ENCODE measurements at places on chromosomes 7 and 10.

DNA sequence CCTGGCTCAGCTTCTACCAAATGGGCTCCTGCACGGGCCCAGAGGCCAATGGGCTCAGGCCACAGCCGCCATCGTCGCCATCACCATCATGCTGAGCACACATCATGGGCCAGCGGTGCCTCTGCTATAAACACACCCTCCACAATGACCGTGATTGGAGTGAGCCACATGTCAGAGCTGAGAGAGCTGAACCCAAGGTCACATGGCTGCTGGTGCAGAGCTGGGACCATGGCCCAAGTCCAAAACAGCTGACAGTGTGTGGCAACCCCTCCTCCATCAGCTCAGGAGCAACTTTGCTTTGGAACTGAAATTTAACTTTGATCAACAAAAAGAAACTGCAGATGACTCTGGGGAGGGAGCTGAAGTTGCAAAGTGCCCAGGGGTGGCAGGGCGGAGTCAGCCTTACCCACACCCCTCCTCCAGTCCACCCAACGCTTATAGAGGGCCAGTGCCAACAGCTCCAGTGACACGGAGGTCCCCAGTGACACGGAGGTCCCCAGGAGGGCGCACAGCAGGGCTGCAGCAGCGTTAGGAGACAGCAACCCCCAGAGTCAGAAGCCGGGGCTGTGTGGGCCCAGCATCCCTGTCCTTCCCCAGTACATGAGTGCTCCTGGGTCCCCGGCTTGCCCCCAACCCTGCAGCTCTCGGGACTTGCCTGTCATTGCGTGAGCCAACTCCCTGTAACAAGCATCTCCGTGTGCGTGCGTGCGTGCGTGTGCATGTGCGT lies 249.6 kb downstream of the ELFN1 start:
- ATAC-seq, result peak; percentile 78

GRCh38 chr7:107100824-107101223 lies 56.3 kb downstream of the PRKAR2B start:
- no peak for ATAC-seq

- ATAC-seq, result no peak
Measured at GRCh38 chr10:127694580-127695193, 42.3 kb upstream of the FOXI2 start.

- peak; percentile 58 for ATAC-seq
Measured at GRCh38 chr7:72335561-72336381, 76.4 kb downstream of the CALN1 start.

DNA sequence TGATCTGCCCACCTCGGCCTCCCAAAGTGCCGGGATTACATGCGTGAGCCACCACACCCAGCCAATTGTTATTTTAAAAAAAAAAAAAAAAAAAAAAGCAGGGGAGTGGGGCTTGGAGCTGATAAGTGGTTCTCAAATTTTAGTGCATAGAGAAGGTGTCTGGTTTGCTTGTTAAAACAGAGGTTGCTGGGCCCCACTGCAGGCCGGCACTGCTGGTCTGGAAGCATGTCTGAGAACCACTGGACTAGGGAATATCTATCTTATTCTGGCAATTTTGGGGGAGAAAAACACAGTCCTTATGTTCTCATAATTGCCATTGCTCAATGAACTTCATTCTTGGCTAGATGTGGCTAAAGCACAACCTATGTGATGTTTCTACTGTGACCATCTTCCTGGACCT lies 19.0 kb upstream of the FIGNL1 start:
- no peak for ATAC-seq

DNA sequence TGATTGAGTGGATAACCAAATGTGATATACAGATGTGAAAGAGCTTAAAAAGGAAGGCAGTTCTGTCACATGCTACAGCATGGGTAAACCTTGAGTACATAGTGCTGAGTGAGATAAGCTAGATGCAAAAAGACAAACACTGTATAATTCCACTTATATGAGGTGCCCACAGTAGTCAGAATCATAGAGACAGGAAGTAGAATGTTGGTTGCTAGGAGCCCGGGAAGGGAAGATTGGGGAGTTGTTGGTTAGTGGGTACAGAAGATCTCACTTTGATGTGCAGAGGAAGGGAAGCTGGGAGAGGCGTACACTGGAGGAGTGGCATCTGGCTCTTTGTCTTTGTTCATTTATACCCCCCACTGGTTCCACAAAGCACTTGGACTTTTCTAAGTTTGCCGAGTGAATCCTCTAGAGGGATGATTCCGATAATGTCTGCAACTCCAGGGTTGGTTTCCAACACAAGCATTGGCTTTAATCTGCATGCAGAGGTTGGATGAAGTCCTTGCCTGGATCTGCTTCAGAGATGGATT lies 39.5 kb downstream of the TSPAN14 start:
- peak; percentile 44 for ATAC-seq

GRCh38 chr10:59124187-59124586 lies 52.3 kb upstream of the PHYHIPL start:
- ATAC-seq, result no peak

- ATAC-seq, result no peak
Measured at GRCh38 chr7:125136341-125136740, 206.7 kb upstream of the POT1 start.

DNA sequence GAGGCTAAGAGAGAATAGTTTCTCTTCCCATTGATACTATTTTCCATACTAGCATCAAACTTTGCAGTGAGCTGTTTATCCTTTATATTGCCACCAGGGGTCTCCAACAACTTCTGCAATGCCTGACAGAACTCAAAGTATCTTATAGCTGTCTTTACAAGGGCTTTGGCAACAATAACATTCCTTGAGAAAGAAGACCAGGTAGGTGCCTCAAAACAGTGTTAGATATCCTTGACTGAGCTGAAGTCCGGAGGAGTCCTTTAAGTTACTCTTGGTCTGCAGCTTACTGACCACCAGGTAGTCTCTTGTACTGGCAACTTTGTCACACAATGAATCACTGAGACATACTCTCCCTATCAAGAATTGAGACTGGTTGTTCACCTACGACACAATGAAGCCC lies 30.0 kb upstream of the TES start:
- no peak for ATAC-seq

DNA sequence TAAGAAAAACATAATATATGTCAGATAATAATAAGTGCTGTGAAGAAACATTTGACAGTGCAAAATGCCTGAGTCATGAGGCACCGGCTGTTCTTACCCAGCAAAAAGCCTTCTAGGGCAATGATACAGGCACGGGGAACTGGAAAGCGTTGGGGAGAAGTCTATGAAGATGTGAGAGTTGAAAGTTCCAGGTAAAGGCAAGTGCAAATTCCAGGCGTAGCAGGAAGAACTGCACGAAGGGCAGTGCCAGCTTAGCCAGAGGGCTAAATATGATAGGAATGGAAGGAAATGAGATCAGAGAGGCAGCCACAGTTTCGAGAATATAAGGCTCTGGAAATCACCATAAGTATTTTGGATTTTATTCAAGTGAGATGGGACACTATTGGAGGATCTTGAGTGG lies 87.0 kb downstream of the IPMK start:
- ATAC-seq, result no peak

DNA sequence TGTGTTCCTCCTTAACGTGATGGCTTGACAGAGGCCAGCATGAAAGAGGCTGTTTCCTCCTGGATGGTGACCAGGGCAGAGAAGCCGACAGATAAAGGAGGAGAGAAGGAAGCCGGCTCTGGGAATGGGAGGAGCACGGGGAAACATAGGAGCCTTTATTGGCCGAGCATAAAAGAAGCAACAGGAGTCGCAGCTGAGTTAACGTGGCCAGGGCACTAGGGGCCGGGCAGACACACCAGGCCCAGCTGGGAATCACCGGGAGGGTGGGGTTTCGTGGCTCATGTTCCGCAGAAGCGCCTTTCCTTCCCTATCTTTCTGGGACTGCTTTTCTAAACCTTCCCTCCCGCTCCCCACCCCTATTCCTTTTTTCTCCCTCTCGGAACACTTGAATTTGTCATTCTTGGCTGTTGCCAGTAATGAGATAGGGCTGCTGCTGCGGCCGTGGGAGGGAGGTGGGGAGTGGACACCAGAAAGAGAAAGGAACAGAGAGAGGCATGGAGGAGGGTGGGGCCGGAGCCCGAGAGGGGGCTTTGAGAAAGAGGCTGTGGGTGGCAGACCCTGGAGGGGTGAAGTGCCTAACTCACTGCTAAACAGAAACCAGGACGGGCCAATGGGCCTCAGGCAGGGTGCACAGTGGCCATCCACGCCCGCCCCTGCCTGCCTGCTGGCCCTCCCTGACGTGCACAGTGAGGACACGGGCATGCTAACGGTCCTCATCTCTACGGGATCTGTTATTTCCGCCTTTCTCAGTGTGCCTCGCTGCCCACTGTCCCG lies 65.2 kb downstream of the COL13A1 start:
- peak; percentile 89 for ATAC-seq

- no peak for ATAC-seq
Measured at GRCh38 chr10:60029475-60029874, 123.1 kb upstream of the CCDC6 start.

GRCh38 chr7:153081496-153081895 lies 321.9 kb downstream of the ACTR3B start:
- ATAC-seq, result no peak

DNA sequence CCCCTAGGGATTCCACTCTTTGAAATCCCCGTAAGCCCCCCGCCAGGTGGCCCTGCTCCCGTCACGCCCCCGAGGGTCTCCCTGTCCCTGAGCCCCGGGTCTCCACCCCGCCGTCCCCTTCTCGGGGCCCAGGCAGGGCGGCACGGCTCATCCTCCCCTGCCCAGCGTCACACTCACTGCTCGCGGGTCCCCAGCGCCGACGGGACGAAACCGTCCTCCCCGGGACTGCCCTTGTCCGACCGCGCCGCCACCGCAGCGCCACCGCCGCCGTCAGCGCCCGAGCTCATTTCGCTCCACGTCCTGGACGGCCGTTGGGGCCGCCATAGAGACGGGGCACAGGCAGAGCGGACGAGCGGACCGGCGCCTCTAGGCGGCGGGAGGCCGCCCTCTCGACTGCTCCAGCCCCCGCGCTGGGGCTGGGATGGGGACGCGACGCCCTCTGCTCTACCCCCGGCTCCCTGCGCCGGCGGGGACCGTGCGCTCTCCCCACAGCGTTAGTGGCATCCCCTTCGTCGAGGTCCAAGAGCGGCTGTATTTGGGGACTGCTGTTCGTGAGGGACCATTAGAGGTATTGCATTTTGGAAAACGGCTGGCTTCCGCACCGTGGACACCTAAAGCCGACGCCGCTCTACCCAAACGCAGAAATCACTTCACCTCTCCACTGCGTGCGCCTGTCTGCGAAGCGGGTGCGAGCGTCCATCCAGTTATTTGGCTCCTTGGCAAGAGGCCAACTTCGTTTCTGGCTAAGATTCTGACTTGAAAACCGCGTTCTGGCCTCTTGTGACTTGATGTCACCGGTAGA lies at the start of gene EEF1AKMT2:
TSS of gene EEF1AKMT2 (minus strand) at position 341 of the 802 bp plus-strand sequence. CDS start at position 287, 54 bp downstream.
- peak; percentile 98 for ATAC-seq

- ATAC-seq, result peak; percentile 93
Measured at GRCh38 chr7:67407392-67408071, 410.9 kb downstream of the TYW1 start.

GRCh38 chr7:20735346-20736065 lies 51.2 kb downstream of the SP8 start:
- no peak for ATAC-seq

- ATAC-seq, result no peak
Measured at GRCh38 chr7:130489140-130489983, 2.5 kb upstream of the MEST start.

GRCh38 chr7:124647630-124648306 lies 117.8 kb downstream of the GPR37 start:
- peak; percentile 72 for ATAC-seq

- peak; percentile 38 for ATAC-seq
Measured at GRCh38 chr10:114073395-114074186, 29.9 kb downstream of the ADRB1 start.

DNA sequence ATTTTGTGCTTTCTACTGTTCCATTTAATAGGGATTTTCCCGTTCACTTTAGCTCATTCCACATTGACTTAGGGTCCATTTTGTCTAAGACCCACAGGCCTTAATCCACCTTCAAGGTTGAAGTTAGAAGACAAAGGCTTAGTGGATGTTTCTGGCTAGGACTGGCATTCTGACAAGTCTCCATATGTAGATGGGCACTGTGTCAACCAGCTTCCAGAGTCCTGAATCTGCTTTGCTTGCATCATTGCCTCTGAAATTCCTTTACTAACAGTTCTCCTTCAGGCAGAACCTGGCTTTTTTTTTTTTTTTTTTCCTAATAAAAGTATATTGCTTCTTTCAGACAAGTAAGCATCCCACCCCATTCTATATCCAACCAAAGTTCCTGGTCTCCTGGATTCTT lies 69.6 kb upstream of the PDCD4 start:
- no peak for ATAC-seq

DNA sequence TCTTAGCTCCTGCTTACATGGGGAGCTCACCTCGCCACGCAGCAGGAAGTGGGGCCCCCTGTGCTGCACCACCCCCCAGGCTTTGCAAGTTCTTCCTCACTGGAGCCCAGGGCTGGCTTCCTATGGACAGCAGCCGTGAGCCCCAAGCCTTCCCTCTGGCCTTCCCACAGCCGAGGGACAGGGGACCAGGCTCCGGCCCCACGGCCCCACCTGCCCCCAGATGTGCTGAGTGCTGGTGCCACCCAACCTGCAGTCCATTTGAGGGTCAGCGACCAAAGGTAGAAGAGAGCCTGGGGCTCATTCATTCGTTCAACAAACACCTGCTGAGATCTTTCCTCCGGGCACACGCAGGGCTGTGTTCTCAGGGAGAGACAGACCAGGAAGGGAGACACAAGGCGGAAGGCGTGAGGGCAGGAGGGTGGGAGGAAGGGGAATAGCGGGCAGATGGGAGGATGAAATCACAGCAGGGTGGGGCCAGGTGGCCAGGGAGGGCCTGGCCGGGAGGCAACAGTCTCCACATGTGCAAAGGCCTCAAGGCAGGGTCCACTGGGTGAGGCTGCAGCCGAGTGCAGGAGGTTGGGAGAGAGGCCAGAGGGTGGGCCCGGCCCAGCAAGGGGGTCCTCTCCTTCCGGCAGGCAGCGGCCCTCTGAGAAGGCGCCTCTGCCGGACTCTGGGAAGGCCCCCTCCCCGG lies 100.1 kb downstream of the FOXL3 start:
- no peak for ATAC-seq

Data from motor neuron (in vitro differentiated cells).